NCI-H69 (cell line): ENCODE measurements at places on chromosomes 6 and 20.
A peak's percentile ranks its signal among the peaks of the same experiment; 100 is the strongest.

DNA sequence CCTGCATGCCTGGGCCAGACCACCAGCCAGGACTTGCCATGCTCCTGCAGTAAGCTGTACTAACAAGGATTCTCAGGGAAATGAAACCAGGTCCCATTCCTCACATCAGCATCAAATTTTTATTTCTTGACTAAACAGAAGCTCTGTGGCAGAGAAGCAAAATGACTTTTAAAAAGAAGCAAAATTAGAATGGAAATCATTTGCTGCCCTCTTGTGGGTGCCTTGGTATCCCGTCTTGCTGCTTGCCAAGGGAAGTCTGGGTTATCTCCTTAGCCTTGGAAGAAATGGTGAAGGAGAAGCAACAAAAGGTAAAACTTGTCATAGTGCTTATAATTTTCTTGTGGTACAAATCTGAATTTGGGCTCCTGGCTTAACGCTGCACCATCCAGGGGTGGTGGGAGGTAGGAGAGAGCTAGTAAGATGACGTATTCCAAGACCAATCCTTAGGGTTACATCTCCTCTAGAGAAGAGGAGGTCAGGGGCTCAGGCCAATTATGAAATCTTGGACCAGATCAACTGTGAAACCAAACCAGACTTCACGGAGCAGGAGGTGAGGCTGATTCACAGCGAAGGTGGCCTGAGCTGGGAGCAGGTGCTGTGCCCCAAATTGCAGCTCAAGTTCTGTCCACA, 107.5 kb downstream of the FAXC start:
- DNase-seq = peak; percentile 62

- peak; percentile 79 for DNase-seq
These were observed 103.1 kb upstream of the SPACA1 start for GRCh38 chr6:87944541-87944954.

- DNase-seq = no peak
These were observed 1.8 kb upstream of the FBXO30 start for GRCh38 chr6:145816392-145816791.

- DNase-seq = no peak
These were observed 46.4 kb downstream of the SPATA2 start for GRCh38 chr20:49868964-49869363.

DNA sequence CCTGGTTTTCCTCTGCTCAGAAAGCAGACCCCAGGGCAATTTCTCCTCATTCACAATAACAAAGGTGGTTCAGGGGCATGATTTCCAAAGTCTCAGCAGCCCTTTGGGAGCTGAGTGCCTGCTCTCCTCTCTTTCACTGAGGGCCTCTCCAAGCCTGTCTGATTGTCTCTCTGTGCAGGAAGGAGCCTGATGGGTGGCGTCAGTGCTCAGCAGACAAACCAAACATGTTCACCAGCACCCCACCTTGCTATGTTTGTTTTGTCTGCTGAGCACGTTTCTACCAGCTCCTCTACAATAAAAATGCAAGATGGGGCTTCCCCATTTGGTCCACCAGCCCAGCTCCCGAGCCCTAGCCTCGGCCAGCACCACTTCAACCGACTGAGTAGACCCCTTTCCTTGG, 25.4 kb upstream of the TCP11 start:
- peak; percentile 93 for DNase-seq

DNA sequence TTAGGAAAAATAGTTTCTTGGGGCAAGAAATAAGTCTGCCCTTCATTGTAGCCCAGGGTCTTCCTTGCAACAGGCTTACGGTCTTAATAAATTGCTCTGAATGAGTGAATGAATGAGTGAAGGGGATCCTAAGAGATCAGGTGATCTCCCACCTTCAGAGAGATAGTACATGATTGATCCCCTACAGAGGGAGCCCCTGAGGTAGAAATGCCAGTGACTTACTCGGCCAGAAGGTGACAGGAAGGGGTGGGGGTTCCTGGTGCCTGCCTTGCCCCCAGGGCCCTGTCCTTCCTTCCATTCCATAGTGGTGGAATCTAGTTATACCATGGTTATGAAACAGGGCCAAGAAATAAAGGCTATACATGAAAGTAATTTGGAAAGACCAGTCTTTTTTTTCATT, 215.3 kb upstream of the SSTR4 start:
- DNase-seq = no peak
